ENCODE measurements at places on chromosomes 13 and 19.

- peak; percentile 42 for DNase-seq
Measured at GRCh38 chr19:2503521-2504109, 27.7 kb downstream of the GADD45B start.

DNA sequence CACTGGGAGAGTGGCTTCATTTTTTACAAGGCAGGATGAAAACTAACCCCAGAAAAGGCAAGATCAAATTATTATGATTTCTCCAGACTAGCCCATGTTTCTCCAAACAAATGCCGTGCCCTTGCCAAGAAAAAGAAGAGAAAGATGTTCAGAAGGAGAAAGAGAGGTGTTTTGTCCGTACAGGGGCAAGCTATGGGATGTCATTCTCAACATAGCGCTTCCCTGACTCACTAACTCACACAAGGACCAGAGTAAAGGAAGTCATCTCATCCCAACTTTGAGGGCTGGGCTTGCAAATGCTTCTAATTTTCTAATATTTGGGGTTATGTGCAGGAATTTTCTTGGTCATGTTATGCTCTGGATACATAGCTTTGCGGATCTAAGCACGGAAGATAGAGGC is 224.2 kb upstream of the MAB21L1 start:
- DNase-seq, result no peak

GRCh38 chr13:98989469-98990235 is 11.8 kb upstream of the DOCK9 start:
- no peak for DNase-seq

- no peak for DNase-seq
Measured at GRCh38 chr13:93552596-93552995, 326.0 kb downstream of the GPC6 start.

- DNase-seq, result no peak
Measured at GRCh38 chr13:29164116-29164515, 344.0 kb downstream of the MTUS2 start.

GRCh38 chr19:9793071-9793591 is 24.6 kb upstream of the ZNF846 start:
- peak; percentile 20 for DNase-seq
